B cell (primary cell): ENCODE measurements at places on chromosomes 12 and 14.

DNA sequence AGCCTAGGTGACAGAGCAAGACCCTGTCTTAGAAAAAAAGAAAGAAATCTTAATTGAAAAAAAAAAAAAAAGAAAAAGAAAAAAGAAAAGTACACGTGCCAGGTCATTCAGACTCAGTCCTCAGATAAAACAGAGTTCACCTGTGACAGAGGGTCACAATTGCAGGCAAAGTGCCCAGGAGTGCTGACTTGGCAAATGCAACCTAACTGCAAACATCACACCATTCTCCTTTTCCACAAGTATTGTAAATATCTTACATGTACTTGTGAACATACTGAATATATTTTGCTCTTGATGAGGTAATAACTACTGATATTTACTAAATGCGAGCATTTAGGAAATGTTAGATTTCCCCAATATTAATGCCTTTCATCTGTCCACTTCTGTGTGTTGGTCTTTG is 9.0 kb upstream of the COL2A1 start:
- DNase-seq, result no peak

- DNase-seq, result no peak
Measured at GRCh38 chr14:35221462-35221861, 70.7 kb upstream of the PSMA6 start.

- no peak for DNase-seq
Measured at GRCh38 chr14:99064262-99064954, 207.6 kb downstream of the BCL11B start.

DNA sequence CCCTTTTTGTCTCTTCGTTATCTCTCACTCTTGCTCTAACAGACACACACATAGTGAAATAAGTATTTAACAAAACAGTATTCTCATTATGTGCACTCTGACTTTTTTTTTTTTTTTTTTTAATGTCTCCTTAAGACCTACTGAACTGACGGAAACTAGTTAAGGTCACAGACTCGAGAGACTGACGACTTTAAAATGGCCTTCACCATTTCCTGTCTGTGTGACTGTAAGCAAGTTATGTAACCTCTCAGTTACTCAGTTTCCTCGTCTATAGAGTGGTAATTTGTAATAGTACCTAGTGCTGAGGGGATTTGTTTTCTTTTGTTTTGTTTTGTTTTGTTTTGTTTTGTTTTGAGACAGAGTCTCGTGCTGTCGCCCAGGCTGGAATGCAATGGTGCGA is 284.8 kb downstream of the FBXL14 start:
- no peak for DNase-seq

- DNase-seq, result no peak
Measured at GRCh38 chr12:5678176-5678575, 246.3 kb downstream of the NTF3 start.

- no peak for DNase-seq
Measured at GRCh38 chr14:77950371-77951063, 150.6 kb downstream of the ADCK1 start.

GRCh38 chr12:49358483-49359141 is 8.7 kb upstream of the SPATS2 start:
- peak; percentile 83 for DNase-seq

DNA sequence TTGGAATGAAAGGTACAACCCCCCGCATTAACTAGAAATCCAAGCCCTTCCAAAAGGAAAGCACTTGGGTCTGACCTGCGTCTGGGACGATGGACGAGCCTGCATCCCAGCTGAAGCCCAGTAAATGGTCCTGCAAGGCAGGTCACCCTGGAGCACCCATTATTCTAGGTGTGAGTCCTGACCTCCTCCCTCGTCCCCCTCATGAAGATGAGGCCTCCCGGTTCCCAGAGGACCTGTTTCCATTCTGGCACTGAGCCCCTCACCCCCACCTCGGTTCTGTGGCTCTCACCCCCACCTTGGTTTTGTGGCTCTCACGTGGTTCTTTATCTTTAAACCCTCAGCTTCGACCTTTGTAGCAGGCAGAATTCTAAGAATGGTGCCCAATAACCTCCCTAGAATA is 7.3 kb downstream of the IFI27 start:
- no peak for DNase-seq

DNA sequence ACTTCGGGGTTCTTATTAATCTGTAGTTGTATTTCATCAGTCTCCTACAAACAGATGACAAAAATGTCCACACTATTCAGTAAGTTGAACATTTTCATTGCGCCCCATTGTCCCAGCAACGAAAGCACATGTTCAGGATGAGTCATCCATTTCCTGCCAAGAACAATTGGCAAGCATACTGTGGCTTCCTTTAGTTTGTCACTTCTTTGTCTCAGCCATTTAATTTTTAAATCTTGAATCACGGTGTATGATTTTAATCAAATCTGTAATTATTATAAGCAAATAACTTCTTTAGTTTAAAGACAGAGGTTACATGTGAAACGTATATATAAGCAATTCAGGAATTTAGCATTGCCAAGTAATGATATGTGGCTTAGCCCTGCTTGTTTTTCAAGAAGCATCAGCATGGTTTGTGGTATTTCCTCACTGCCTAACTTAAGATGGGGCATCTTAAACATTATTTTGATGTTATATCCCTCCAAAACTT is 211.3 kb upstream of the KRR1 start:
- DNase-seq, result no peak

DNA sequence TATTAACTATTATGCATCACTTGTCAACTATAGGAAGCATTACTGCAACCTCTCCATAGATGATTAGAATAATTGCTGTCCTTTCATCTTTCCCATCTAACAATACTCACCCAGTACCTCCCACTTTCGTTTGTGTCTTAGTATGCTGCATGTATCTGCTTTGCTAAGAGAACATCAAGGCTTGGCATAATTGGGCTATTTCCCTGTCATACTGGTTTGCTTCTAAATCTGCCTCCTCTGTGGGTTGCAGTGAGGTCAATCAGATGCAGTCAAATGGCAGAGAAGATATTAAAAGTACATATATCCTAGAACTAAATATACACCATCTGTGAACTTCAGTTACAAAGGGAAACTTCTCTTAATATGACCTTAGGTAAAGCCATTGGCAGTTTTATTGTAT is 710.8 kb downstream of the DIO2 start:
- no peak for DNase-seq

DNA sequence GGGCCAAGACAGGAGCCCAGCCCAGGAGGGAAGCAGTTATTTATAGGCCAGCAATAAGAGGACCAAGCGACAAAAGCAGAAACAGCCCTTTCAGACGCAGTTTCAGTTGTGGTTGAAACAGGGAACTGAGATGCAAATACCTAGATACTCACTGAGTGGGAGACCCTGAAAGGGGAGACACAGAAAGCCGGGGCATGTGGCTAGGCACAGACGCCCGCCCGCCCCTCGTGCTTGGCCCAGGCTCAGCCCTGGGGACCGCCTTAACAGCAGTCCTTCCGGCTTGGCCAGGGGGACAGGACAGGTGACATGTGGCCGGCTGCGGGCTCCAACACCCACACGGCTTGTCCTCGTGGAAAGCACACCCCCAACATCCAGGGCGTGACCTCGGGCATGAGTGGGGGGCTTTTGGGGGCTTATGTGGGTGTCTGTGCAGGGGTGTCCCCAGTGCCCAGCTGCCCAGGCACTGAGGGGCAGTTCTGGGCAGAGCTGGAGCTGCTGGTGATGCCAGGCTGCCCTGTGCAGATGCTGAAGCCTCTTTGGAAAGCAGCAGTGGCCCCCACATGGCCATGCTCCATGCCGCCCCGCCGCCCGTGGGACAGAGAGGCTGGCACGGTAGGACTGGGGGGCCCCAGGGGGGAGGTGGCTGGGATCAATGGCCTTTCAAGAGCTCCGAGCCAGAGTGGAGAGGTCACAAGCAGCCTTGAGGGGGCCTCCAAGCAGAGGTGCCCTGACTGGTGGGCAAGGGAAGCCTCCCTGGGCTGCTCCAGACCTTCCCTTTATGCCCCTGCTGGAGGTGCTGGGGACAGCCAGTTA is 2.1 kb downstream of the PLD4 start:
- DNase-seq, result peak; percentile 89

DNA sequence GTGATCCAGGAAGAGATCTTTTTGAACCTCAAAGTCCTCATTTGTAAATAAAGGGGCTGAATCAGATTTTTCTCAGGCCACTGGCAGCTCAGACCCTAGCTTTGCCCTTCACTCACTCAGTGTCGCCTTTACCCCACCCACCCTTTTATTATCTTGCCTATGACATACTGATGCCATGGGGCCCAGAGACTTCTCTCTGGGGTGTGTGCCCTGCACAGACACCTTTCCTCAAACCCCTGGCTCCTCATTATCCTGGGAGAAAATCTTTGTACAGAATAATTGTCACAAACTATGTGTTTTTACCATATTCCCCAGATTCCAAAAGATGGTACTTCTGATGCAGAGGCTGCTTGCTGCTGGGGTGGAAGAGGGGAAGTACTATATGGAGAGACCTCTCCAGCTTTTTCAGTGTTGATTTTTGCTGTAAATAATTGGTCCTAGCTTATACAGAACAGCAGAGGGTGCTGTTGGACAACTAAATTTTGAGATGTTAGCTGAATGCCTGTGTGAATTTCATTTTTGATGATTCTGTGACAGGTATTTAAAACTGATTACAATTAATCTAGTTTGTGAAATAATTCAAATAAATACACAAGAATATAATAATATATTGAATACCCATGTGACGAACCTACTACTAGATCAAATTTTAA is 53.9 kb upstream of the DCD start:
- peak; percentile 58 for DNase-seq

DNA sequence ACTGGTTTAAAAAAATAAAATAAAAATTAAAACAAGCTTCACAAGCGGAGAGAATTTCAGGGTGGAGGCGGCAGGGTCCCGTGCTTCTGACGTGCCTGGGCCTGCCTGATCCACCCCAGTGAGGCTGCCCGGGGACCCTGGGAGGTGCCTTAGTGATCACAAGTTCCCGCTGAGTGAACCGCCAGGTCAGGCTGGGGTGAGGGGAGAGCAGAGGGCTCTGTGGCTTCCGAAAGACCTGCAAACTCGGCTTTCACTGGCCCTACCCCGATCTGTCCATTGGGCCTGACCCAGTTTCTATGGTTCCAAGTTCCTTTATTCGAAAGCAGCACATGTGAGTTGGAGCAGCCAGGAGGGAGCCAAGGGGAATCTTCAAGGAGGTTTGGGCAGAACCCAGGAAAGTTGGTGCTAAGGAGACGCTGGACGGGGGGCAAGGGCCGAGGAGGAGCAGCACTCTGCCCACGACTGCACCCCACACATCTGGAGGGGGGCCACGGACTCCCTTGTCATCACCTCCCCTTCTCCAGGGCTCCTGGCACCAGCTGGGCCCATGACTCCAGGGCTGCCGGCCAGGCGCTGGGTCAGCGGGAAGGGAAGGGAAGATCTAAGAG is 12.9 kb downstream of the MMP14 start:
- no peak for DNase-seq

- no peak for DNase-seq
Measured at GRCh38 chr14:69658664-69659261, 47.4 kb downstream of the SUSD6 start.

GRCh38 chr12:104727726-104728465 is 230.2 kb downstream of the SLC41A2 start:
- no peak for DNase-seq

DNA sequence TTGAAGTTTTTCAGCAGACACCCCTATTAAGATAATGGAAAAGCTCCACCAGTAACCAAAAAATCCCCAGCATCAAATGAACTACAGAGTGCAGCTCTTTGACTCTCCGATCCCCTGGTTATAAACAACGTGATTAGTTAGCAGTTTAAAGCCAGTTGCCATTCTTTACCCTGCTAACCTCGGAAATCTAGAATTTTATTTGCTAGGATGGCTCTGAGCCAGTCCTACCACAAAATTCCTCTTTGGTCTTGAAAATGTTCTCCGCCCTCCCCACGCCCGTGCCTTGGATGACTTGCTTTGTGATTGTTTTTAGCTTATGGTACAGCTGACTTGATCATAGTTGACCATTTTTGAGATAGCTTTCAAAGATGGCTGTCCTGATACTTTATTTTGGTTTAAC is 1.2 kb downstream of the KLHDC2 start:
- DNase-seq, result no peak

- no peak for DNase-seq
Measured at GRCh38 chr12:54025499-54026405, 2.5 kb upstream of the HOXC6 start.

GRCh38 chr14:31170411-31170810 is 37.2 kb downstream of the HECTD1 start:
- no peak for DNase-seq

- no peak for DNase-seq
Measured at GRCh38 chr14:69214393-69214792, 23.1 kb downstream of the EXD2 start.

GRCh38 chr12:3127832-3128231 is 50.7 kb downstream of the TSPAN9 start:
- no peak for DNase-seq

DNA sequence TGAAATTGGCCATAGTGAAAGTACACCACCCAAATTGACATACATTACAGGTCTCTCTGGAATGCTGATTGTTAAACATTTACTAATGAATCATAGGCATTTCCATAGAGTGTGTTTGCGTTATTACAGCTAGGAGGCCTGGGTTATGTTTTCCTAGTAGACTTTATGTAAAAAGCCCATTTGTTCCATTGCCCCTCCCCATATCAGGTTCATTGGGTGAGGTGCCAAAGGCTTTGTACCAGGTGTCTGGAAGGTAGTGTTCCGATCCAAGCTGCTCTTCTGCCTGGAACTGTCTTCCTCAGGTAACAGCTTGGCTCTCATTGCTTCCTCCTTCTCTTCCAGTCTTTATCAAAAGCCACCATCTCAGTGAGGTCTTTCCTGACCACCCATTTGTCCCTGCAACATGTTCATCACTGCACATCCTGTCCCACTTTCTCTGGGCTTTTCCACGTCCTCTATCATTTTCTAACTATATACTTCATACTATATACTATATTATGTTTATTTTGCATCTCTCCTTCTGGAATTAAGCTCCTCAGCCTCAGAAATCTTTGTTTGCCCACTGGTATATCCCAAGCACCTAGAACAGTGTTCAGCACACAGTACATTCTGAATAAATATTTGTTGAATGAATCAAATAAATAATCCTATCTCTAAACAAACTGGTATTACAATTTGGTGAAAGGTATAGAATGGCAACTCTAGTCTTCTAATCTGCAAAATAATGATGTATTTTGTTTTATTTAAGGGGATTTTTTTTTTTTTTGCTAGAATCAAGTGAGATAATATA is 252.3 kb downstream of the KTN1 start:
- no peak for DNase-seq

DNA sequence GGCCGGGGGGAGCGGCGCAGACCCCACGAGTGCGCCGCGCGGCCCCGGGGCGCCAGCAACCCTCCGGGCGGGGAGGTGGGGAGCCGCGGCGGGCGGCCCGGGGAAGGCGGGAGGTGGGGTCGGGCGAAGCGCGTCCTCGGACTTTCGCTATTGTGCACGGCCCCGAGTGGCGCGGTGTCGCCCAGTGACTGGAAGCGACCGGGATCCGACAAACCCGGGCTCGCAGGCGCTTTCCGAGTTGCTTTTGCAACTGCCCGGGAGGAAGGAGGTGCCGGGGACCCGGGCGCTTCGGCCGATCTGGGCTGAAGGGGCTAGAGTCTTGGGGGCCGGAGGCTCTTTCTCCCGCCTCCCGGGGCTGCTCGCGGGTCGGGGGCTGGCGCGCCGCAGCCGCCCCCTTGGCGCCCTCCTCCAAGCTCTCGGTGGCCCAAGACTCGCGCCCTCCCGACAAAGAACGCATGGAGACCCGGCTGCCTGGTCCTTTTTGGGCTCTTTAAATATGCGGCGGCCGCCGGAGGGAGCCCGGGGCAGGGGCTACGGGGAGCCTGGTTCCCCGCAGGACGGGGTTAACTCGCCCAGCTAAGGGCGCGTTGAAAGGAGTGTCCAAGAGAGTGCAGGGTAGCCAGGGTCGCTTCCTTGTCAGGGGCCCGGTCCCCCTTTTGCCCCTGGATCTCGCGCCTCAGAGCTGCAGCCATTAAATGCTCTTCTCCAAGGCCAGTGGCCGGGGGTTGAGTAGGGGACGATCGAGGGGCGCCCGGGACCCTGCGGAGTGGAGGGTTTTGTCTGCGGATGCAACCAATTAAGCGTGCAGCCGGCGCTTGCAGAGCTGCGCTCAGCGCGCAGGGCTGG is 1.4 kb downstream of the HMGA2 start:
- DNase-seq, result peak; percentile 18
